AG20443 (cell line): ENCODE measurements at places on chromosomes 16 and 17.
A peak's percentile ranks its signal among the peaks of the same experiment; 100 is the strongest.

GRCh38 chr16:8887952-8888560 lies 5.9 kb downstream of the LITAFD start:
- peak; percentile 74 for DNase-seq

GRCh38 chr17:59451706-59452105 lies 113.7 kb upstream of the DHX40 start:
- DNase-seq: peak; percentile 21

GRCh38 chr17:30292286-30292858 lies 628 bp upstream of the BLMH start:
- DNase-seq: no peak

DNA sequence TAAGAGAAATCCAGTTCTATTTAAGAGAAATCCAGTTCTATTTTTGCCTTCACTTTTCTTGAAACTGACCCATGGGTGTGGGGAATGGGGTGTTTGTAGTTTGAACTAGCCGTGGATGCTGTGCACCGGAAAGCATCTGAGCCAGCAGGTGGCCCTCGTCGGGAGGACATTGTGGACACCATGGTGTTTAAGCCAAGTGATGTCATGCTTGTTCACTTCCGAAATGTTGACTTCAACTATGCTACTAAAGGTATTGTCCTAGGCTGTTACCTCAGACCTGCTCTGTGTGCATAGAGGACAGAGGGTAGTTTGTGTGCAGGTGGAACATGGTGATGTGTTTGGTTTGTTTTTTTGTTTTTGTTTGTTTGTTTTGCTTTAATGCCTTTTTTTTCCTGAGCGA lies 3.3 kb downstream of the ATXN2L start:
- DNase-seq: no peak

- peak; percentile 85 for DNase-seq
These were observed 19.9 kb upstream of the GPATCH8 start for GRCh38 chr17:44522883-44523671.

- DNase-seq: no peak
These were observed 140.4 kb downstream of the SHISA9 start for GRCh38 chr16:13041646-13042290.

DNA sequence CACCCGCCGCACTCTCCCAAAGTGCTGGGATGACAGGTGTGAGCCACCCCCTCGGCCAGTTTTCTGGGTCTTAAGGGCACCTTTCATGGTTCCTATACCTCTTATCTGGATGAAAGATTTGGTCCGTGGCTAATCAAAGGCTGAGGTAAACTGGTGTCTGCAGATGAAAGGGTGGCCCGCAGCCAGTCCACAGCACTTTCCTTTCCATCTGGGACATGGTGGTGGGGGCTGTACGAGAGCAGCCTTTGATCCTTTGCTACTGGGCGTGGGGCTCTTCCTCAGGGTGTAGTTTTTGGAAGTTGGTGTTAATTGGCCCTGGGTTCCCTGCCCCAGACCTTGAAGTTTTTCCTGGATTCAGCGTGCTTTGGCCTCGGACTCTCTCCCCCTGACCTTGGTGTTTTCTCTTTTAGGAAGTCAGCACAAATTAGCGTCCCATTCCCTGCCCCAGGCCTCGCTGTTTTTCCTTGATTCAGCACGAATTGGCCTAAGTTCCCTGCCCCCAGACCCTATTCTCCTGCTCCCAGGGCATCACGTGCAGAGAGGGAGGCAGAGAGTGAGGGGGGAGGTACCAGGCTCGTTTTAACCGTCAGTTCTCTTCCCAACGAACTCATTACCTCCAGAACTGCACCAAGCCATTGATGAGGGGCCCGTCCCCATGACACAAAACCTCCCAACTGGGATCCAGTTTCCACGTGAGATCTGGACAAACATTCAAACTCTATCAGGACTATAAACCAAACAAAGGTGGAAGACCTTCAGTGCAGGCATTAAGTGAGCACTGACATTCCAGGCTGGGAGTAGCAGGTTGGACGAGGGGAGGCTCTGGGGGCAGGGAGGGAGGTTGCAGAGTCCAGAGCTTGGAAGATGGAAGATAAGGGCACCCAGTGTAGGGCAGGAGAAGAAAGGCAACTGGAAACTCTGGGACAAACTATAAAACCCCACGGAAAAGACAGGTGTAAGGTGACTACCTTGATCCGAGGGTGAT lies 11.6 kb downstream of the DPEP1 start:
- DNase-seq: no peak

DNA sequence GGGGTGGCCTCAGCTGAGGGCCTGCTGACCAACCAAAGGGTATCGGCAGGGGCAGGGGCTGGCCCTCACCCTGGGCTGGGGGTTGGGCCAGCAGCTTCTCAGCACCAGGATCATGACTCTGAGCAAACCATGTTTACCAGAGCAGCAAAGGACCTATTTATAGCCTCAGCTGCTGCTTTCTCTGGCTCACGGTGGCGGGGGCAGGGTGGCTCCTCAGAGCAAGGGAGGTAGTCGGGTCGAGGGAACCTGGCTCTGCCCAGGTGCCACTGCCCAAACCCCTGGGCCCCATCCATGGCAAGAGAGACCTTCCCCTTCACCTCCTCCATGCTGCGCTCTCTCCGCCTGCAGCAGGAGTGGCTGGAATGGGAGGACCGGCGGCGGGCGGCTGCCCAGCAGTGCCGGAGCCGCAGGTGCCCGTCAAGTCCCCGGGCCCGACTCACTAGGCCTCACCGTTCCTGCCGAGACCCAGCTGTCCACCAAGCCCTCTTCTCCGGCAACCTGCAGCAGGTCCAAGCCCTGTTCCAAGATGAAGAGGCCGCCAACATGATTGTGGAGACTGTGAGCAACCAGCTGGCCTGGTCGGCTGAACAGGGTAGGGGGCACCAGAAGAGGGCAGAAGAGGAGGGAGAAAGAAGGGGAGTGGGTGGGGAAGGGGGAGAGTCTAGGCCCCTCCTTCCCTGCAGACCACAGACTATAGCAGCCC lies at the start of gene ASB16:
Gene ASB16, plus strand, starts transcription at position 206 of the 703 bp plus-strand sequence. Its CDS starts 86 bp downstream, at position 292.
- peak; percentile 46 for DNase-seq

DNA sequence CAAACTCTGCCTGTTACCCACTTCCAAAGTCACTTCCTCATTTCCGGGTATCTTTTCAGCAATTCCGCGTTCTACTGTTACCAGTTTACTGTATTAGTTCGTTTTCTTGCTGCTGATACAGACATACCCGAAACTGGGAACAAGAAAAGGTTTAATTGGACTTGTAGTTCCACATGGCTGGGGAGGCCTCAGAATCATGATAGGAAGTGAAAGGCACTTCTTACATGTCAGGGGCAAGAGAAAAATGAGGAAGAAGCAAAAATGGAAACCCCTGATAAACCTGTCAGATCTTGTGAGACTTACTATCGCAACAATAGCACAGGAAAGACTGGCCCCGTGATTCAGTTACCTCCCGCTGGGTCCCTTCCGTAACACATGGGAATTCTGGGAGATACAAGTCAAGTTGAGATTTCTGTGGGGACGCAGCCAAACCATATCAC lies 30.9 kb downstream of the PAFAH1B1 start:
- DNase-seq: no peak

DNA sequence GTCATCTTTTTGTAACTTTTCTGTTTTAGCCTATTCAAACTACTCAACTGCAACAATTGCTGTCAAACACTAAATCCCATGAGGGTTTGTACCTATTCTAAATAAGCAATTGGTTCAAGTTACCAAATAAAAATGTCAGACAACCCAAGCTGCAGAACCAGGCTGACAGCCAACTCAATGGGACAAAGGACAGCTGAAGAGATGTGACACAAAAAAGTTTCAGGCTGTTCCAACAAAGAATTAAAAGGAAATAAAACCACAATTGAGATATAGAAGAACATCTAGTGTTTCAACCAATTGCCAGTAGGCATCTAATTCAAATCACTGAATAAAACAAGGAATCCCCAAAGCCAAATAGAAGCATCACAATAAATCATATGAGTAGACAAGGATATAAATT lies 49.3 kb downstream of the GRB7 start:
- no peak for DNase-seq
